A172 (cell line): ENCODE measurements at places on chromosomes 6 and 20. TPM values are rescaled to one million over a fixed set of nuclear protein-coding genes. Genes with fewer than 3 reads are reported as not detected.

BTBD3 gene
- total RNA-seq: 29.6 and 35.8 TPM in 2 replicates

CST7 gene
- total RNA-seq: not detected in 2 replicates

RAD21L1 gene
- total RNA-seq: 0.07 and 0.90 TPM in 2 replicates

GABRR1 gene
- total RNA-seq: 0.02 TPM in 1 of 2 replicates, not detected in the other

CFAP206 gene
- total RNA-seq: 0.43 and 0.71 TPM in 2 replicates

PLTP gene
- 2.1 and 3.9 TPM in 2 replicates for total RNA-seq

LY6G5B gene
- 1.2 and 2.0 TPM in 2 replicates for total RNA-seq

PERP gene
- 71.5 and 96.5 TPM in 2 replicates for total RNA-seq

DNA sequence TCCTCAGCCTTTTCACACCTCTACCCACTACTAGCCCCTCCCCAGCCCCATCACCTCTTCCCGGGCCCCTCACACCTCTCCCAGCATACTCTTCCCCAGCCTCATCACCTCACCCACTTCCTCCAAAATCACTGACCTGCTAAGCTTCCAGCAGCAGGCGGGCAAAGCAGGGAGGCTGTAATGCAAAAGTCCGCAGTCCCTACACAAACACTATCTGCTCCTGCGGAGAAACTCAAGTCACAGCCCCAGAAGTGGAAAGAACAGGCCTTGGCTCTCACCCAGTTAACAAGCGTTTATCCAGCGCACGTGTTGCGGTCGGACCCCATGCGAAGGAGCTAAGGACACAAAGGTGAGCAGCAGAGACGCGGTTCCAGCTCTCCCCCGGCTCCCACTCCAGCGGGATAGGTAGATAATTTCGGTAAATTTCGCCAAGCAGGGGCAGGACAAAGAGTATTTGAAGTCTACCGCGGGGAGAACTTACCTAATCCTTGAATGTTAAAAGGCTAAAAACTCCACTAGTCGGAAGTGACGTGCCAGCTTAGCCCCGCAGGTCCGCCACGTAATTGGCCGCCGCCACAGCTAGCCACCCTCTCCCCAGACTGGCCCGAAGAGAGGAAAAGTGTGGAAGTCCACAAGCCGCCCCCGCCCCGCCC is 728 bp upstream of the TRIM39 start:
- DNase-seq: no peak

- DNase-seq: no peak
These were observed 11.6 kb upstream of the KCNG1 start for GRCh38 chr20:51034476-51034875.

GRCh38 chr20:53833333-53834061 is 236.9 kb downstream of the BCAS1 start:
- no peak for DNase-seq

- DNase-seq: peak; percentile 74
These were observed 96.9 kb downstream of the JPH2 start for GRCh38 chr20:44089987-44090674.

DNA sequence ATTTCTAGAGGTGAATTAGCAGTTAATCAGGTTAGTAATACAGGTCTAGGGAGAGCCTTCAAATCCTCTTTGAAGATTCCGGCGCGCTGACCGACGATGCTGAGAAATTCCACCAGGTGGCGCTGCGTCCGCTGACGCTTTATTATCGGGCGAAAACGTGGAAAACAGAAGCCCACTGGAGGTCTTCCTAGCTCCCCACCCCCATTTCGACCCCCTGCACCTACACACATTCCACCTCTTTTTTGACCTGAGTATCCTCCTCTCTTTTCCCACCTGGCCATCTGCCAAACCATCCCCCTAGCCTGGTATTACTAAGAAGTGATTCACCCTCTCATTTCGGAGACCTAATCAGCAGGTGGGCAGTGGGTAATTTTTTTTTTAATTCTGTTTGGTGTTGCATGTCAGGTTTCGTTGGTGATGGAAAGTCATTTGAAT is 65.4 kb upstream of the RIN2 start:
- peak; percentile 45 for DNase-seq

GRCh38 chr6:39808964-39809363 is 16.8 kb downstream of the DAAM2 start:
- DNase-seq: no peak

GRCh38 chr20:44776980-44777379 is 31.3 kb downstream of the KCNK15 start:
- DNase-seq: peak; percentile 26

GRCh38 chr6:88574031-88574430 is 389.4 kb downstream of the RNGTT start:
- no peak for DNase-seq

DNA sequence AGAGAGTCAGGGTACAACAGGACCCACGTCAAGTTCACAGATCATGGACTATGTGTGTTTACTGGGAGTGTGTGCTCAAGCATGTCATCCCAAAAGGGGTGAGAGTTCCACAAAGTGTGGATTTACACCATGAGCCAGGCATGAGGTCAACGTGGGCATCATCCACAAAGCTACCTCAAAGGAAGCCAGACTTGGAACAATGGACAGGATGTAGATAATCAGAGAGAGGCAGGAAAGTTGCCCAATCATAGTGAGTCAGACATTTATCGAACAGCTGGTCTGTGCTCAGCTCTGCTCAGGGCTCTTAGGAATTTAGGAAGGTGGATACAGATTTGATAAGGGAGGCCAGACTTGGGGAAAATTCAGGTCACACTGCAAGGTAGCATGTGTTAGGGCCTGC is 317.2 kb upstream of the CDYL start:
- peak; percentile 89 for DNase-seq

- no peak for DNase-seq
These were observed 617.2 kb downstream of the PTPRT start for GRCh38 chr20:42572320-42573016.

DNA sequence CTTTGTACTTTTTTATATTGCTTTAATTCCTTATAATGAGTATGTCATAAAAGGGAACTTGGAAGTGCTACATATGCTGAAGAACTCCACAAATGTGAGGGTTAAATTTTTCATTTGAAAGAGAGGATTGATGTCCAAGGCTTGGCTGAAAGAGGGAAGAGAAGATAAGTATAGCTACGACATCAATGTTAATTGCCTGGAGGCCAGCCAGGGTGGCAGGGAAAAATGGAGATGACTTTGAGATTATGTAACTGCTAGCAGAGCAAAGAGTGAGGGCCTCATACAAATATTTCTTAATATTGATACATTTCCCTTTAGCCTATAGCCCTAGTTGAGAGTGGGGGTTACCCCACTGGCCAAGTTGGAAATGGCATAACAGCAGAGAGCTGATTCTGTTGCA is 24.8 kb upstream of the RIMS4 start:
- DNase-seq: no peak

GRCh38 chr6:118844915-118845314 is 49.0 kb upstream of the ASF1A start:
- DNase-seq: no peak
